Stimulated activated CD8-positive, alpha-beta memory T cell treated with anti-CD3 and anti-CD28 coated beads, Interleukin-7, amount 100 ng/mL, for 24 hours (primary cell): ENCODE measurements at places on chromosomes 4 and X.

GRCh38 chrX:109841869-109842579, 109.0 kb upstream of the ACSL4 start:
- DNase-seq: no peak

- no peak for DNase-seq
Measured at GRCh38 chrX:115260330-115260729, 26.4 kb upstream of the LRCH2 start.

DNA sequence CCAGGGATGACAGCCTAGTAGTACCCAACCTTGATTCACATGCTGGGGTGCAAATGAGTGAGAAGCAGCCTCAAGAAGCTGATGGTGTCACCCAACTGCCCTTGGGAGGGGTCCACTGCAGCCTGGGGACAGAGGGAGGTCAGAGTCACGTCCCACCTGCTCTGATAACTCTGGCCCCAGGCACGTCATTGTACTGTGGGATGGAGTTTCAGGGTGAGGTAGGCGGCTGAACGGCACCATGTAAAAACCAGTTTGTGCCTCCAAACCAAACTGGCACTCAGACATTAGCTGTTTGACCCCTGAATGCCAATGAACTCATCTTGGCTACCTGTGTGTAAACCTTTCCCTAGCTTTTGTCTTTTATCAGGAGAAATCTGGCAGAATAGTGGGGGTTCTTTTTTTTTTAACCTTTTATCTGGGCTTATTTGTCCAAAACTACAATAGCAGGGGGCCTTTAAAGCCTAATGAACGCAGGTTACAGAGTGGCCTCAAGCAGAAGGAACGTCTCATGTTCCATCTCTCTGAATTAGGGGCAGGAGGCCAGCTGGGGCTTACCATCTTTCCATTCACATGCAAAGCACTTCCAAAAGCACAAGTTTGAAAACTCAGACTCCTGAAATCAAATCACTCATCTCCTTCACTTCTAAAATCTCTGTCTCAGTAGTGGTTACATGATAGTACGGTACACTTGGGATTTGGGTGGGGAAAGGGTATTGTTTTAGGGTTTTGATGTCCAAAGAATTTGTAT, 89.4 kb downstream of the IRF2 start:
- no peak for DNase-seq

DNA sequence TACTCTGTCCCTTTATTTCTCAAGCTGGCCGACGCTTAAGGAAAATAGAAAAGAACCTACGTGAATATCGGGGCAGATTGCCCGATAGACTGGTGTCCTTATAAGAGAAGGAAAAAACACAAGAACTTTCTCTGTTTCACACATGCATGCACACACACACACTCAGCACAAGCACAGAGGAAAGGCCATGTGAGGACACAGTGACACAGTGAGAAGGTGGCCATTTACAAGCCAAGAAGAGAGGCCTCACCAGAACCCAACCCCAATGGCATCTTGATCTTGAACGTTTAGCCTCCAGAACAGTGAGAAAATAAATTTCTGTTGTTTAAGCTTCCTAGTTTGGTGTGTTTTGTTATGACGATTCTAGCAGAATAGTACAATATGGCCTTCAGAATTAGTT, 37.0 kb downstream of the SPRY1 start:
- no peak for DNase-seq

- no peak for DNase-seq
Measured at GRCh38 chr4:22019676-22020075, 71.1 kb upstream of the KCNIP4 start.
